Stimulated activated CD8-positive, alpha-beta memory T cell treated with anti-CD3 and anti-CD28 coated beads, Interleukin-12 subunit alpha, Interleukin-12 subunit beta, amount 100 ng/mL, for 4 hours (primary cell): ENCODE measurements at places on chromosomes 11 and 22.

DNA sequence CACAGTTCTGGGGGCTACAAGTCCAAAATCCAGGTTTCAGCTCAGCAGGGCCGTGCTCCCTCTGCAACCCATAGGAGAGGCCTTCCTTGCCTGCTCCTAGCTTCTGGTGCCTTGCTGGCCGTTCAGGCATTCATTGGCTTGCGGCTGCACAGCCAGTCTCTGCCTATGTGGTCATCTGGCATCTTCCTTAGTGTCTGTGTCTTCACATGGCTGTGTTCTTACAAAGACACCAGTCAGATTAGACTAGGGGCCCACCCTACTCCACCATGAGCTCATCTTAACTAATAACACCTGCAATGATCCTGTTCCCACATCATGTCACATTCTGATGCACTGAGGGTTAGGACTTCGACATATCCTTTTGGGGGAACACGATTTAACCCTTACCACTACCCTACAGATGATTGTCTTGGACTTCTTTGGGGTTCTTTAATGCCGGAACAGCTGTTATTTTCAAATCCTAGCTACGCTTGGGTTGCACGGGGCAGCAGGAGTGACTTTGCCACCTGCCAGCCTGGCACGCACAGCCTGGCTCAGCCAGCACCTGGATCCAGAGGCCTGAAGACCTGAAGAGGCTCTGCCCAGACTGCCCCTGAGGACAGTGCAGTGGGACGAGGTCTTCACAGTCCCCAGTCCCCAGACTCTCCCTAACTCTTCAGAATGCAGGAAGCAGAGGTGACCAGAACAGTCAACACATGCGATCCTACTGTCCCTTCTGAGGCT lies 7.7 kb upstream of the NEAT1 start:
- no peak for DNase-seq

- no peak for DNase-seq
Measured at GRCh38 chr11:120430146-120430545, 81.4 kb upstream of the GRIK4 start.

DNA sequence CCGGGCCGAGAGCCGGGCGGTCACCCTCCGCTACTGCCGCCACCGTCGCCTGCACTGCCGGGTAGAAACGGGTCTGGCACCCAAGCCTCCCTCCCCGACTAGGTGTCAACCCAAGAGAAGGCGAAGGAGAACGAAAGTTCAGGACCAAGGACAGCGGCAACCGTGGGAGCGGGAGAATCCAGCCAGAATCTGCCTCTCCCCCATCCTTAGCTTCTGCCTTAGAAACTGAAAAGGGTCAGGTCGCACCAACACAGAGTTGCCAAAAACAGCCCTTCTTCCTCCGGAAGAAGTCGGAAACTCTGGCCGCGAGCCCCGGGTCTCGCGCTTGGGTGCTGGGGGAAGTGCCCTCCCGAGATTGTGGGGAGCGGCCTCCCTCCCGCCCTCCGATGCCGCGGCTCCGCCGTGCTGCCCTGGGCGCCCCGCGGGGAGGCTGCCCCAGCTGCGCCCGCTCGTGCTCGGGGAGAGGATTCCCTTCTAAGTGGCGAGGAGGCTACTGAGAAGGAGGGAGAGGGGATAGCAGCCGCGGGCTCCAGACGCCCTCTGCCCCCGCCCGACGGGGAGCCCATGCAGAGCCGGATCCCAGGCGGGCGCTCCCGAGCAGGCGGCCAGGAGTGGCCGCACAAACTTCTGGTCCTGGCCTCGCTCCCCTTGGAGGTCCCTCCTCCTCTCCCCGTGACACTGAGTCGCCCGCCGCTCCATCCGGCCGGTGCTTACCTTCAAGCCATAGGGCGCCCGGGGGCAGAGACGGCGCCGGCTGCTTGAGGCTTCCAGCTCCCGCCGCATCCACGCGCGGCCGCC lies 637 bp downstream of the DRD2 start:
- peak; percentile 1 for DNase-seq

DNA sequence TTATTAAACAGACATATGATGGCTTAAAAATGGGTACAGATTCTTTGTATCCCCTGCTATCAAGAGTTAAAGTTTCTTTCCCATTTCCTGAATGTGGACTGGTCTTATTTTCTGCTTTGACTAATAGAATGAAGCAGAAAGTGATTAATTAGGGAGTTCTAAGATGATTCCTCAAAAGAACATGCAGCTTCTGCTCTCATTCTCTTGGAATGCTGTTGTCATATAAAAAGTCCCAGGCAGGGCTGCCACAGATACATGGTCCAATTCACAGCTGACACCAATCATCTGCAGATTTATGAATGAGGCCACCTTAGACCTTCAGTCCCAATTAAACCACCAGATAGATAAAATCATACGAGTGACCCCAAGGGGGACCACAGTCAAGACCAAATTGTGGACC lies 844.5 kb upstream of the RAG2 start:
- no peak for DNase-seq

GRCh38 chr11:69567951-69568808 lies 72.8 kb upstream of the CCND1 start:
- DNase-seq: no peak

GRCh38 chr11:46912526-46913150 lies 5.7 kb downstream of the LRP4 start:
- no peak for DNase-seq

GRCh38 chr11:116981266-116981885 lies 116.9 kb downstream of the SIK3 start:
- DNase-seq: no peak

DNA sequence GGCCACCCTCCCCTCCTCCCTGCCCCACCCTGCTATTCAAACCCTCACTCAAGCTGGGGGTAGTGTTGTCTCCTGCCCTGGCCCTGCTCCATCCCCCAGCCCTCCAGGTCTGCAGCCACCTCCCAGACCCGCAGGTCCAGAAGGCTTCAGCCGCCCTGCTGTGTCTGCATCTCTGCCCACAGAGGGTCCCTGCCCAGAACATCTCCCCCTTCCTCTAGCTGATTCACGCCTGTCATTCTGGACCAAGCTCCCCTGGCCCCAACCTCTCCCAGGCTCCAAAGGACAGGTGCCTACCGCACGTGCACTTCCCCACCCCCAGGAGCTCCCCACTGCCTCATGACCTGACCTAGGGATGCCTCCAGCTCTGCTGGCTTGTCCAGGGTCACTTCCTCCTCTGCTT lies 16.0 kb upstream of the SHISAL1 start:
- no peak for DNase-seq

DNA sequence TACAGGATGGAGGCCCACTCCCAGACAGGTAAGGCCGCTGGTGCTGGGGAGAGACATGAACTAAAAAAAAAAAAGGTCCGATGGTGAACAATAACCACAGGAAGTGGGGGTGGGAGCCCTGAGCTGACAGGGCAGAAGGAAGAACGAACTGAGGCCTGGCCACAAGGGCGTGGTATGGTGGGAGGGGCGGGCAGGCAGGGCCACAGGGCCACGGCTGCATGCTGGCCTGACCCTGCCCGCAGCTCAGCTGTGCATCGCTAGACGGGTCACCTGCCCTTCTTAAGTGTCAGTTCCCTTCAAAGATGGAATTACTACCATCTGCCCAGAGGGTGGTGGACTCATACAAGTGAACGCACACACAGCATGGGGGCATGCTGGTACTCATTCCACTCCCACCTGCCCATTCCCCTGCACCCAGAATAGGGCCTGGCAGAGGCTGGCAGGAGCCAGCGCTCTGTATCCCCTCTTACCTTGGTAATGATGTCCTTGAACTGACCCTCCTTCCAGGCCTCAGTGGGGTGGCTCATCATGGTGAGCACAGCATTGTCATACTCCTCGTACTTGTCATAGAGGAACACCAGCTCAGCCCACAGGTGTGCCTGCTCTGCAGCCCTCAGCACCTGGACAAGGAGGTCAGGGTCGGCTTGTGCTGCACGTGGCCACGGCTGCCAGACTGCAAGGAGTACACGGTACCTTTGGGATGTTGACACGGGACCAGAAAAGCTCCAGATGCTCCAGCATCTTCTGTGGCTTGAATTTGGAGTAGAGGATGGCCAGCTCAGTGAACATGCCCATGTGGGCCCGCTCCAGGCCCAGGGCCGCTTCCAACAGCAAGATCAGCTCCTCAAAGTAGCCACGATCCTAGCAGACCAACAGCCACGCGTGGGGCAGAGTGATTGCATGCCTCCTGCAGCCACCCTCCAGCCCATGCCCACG lies 17.5 kb upstream of the SLC25A1 start:
- DNase-seq: no peak

DNA sequence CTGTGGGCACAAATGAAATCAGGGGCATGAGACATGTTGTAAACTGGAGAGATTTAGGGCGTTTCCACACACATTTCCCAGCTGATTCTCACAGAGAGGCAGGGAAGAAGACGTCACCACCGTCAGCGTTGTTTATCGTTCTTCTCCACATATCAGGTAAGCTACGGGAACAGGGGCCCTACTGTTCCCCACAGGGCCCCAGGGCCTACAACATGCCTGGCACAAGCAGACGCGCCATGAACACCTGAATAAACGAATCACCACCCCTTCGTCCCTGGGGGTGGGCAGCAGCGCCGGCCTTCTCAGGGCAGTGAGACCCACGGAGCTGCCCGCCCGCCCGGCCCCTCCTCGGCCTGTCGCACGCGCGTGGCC lies 342 bp downstream of the EFCAB6 start:
- no peak for DNase-seq

DNA sequence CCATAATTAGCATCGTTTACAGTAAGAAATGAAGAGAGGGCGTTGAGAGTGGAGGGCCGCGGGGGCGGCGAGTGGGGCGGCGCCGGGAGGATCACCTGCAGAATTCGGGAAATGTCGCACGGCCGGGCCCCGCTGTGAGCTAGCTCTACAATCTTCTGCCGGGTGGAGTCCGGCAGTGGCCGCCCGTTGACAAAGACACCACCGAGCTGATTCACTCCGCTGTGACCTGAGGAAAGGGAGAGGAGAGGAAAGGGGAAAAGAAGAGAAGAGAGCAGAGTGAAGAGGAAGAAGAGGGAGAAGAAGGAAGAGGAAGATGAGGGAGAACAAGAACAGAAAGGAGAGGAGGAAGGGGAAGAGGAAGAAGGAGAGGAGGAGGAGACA lies 8.5 kb downstream of the PAX6 start:
- no peak for DNase-seq

DNA sequence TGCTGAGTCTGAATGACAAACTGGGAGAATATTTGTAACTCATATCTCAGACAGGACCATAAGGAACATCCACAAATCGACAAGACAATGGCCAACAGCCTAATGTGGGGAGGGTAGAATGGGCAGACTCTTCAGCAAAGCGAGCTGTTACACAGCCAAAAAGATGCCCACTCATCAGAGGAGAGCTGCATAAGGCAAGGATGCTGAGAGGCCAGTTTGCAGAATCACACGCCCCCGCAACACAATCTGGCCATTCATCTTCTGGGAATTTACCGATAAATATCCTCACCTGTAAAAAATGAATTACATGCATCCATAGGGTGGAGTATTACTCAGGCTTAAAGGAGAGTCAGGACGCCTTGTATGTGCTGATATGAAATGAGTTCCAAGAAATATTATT lies 57.5 kb upstream of the SLC22A12 start:
- DNase-seq: no peak

DNA sequence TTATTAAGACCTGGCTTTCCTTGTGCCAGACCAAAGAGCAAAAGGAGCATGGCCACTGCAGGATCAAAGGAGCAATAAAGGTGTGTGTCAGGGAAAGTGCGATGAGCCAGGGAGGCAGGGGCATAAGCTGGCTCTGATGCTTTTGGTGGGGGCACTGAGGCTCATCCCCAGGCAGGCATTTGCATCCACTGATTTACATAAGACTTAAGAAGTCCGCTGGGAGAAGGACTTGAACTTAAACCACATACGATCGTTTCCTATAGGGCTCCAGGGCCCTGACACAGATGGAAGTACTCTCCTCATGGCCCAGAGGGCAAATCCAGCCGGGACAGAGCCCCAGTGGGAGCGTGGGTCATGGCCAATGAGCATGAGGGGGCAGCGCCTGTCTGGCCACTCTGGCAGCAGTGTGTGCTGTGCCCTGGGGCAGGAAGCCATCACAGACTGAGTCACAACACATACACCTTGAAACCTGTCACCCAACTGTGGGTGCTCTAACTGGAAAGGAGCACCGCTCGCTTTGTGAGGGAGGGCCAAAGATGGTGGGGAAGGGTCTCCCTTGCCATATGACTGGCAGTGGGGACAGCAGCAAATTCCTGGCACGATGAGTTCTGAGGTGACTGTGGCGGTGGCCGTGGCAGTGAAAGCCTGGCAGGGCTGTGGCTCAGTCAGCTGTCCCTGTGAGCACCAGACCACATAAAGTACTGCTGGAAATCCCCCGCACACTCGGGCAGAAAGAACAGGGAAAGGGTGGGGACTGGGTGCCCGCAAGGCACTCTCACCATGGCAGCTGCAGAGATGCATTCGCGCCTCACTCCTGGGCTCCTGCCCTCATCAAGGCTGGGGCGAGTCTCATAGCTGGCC lies 79.4 kb upstream of the LMO1 start:
- no peak for DNase-seq

GRCh38 chr11:78313181-78313795 lies 104.3 kb downstream of the GAB2 start:
- DNase-seq: no peak

- DNase-seq: no peak
Measured at GRCh38 chr11:118503216-118503615, 24.1 kb upstream of the TTC36 start.

GRCh38 chr11:12126344-12127019 lies 16.1 kb downstream of the MICAL2 start:
- DNase-seq: no peak

GRCh38 chr22:48161298-48161697 lies 1398.8 kb downstream of the TBC1D22A start:
- DNase-seq: no peak

DNA sequence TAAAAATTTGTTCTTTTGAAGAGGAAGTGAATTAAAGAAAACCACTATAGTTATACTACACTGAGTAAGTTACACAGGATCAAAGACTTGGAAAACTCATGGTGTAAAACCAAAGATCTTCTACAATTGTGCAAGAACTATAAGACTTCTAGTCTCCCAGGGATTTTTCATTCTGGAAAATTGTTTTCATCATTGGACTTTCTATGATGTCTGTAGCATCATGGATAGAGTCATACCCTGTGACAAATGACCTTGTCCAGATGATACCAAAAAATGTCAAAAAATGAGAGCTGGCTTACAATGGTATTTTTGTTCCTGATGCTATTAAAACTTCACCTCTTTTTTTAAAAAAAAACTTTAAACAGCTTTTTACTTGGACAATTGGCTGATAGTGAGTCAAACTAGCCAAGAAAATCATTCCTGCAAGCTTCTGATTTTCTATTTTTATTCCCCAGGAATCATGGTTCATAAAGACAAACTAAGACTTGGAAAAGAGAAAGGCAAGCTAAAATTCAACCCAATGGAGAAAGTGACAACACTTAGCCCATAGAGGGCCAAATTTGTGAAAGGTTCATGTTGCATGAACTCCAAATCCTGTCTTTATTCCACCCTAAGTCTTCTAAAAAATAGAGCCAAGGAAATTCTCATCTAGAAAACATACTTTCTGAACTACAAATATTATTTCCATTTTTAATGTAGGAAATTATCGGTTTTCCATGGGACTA lies 30.7 kb downstream of the ME3 start:
- no peak for DNase-seq

DNA sequence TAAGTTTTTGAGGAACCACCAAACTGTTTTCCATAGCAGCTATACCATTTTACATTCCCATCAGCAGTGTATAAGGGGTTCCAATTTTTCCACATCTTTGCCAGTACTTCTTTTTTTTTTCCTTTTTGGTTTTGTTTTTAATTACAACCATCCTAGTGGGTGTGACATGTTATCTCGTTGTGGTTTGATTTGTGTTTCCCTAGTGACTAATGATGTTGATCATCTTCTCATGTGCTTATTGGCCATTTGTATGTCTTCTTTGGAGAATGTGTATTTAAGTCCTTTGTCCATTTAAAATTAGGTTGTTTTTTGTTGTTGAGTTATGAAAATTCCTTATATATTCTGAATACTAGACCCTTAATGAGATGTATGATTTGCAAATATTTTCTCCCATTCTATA lies 59.3 kb downstream of the STIM1 start:
- no peak for DNase-seq
